ENCODE measurements at places on chromosomes 6 and 20.

- no peak for DNase-seq
Measured at GRCh38 chr6:157203764-157204163, 119.6 kb downstream of the TMEM242 start.

- no peak for DNase-seq
Measured at GRCh38 chr6:11514672-11515071, 22.9 kb upstream of the TMEM170B start.

DNA sequence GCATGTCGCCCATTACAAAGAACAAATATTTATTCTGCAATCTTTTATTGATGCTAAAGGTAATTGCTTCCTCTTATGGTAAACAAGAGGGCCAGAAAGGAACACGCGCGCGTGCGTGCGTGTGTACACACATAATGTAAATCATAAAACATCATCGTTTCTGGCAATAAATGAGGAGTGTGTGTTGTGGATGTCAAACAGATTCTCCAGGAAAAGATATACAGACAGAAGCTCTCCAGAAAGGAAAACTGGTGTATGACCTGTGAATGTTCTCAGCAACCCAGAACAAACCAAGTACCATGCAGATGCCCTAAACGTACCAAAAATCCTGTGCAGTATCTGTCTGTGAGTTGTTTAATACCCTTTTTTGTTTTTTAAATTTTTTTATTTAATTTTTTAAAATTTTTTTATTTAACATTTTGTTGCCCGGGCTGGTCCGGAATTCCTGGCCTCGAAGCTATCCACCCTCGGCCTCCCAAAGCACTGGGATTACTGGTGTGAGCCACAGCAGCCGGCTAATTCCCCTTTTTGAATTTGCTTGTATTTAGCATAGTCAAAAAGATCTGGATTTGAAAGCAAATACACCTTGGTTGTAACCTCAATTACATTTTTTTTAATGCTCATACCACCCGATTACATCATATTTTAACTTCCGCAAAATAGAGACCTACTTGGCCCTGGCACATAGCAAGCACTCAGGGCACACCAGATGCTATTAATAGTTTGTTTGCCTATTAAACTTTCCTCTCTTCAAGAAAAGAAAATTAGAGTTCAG lies 909 bp upstream of the NUDT3 start:
- DNase-seq = no peak

DNA sequence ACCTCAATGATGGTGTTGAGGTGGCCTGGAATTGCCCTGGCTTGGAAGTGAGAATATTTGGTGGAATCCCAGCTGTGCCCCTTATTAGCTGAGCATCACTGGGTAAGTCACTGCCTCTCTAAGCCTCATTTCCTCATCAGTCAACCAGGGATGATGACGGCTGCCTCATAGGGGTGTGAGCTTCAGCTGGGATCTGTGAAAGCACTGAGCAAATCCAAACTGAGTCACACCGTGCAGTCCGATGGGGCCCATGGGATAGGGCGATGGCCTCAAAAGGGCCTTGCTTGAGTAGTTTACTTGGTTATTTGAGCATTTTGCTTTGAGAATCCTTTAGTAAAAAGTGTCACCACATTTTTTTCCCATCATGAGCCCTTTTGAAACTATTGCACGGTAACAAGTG lies 1.1 kb downstream of the SLC22A1 start:
- DNase-seq = no peak

DNA sequence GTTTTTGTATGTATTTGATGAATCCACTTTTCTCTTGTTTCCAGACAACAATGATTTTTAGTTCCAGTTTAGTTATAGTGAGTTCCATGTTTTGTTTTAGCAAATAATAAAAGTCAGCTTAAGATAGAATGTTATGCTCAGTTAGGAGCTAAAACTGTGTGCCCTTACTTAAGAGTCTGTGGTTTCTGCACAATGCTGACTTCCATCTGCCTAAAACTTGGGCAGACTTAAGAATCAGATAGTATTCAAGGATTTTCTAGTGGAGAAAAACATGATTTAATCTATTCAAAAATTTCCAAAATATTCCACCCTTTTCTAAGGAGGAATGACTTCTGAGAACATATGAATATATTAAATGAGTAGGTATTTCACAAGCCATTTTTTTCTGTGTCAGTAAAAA lies 32.8 kb downstream of the LAMA4 start:
- no peak for DNase-seq

GRCh38 chr6:31805939-31806469 lies 762 bp downstream of the LSM2 start:
- DNase-seq = no peak

- no peak for DNase-seq
Measured at GRCh38 chr20:46273717-46274116, 34.6 kb downstream of the CDH22 start.

DNA sequence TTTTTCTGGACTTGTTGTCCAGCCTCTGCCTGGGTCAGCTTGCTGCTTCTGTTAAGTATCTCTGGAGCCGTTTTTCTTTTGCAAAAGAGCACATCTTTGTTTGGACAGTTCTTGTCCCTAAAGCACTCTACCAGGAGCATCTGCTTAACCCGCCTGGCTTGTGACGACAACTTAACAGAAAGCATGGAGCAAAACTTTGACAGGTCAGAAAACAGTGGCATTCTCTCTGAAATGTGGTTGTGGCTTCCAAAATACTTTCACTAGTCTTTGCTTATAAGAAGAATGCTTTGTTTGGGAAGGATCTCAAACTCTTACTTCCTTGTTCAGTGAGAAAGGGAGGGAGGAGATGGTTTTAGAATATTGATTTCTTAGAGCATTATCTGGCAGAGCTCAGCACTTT lies 47.6 kb downstream of the CD109 start:
- DNase-seq = no peak

DNA sequence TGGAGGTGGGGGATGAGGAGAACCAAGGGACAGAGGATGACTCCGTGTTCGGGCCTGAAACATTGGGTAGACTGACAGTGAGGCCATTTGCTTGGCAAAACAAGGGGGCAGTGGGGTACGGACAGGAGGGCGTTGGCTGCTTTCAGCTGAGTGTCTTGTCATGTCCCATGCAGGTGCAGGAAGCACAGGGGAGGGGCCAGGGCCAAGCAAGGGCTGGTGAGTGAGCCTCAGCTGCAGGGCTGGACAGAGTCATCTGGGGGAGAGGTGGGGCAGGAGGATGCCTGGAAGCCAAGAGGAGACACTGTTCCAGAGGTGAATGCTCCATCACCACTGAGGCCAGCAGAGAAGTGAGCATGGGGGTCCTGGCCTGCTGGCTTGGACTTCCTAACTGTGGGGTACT lies 78.4 kb downstream of the ERMARD start:
- DNase-seq = no peak

GRCh38 chr6:100175814-100176310 lies 181.8 kb upstream of the MCHR2 start:
- DNase-seq = no peak

DNA sequence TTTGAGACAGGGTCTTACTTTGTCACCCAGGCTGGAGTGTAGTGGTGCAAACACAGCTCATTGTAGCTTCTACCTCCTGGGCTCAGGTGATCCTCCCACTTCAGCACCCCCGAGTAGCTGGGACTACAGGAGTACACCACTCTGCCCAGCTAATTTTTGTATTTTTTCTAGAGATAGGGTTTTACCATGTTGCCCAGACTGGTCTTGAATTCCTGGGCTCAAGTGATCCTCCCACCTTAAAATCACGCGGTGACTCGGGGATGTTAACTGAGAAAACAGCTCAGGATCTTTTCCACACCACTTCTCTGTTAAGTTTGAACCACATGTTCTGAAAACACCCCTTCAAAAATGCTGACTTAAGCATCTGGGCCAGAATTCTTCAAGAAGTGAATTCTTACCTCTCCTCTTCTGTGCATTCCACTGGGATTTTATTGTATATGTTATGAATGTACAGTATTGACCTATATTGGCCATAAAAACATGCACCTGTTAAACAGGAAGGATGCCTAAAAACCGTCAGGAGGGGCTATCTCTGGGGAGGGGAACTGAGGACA lies 72.4 kb downstream of the SYTL3 start:
- DNase-seq = no peak

DNA sequence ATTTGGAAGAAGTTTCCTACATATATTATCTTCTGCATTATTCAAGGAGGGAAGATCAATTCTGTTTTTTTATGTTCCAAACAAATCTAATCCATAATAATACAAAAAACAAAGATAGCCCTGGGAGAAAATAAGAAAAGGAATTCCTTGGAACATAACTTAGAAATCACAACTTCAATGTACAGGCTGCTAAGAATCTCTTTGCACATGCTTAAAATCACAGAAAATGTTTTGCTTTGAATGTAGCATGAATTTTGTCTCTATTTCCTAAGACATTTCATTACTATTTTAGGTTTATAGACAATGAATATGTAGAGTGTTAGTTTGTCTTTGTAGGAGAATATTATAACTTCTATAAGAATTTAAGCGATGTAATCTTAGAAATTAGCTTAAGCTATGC lies 700.1 kb downstream of the RNF144B start:
- no peak for DNase-seq

Measured in NCI-H446 treated with DMSO at 0.1 percent for 48 hours (cell line).